Activated naive CD4-positive, alpha-beta T cell treated with Interleukin-2 at 50 U/mL for 16 hours (primary cell): ENCODE measurements at places on chromosomes 2 and 18.

GRCh38 chr2:112814278-112814677, 22.3 kb downstream of the IL1B start:
- DNase-seq = no peak

DNA sequence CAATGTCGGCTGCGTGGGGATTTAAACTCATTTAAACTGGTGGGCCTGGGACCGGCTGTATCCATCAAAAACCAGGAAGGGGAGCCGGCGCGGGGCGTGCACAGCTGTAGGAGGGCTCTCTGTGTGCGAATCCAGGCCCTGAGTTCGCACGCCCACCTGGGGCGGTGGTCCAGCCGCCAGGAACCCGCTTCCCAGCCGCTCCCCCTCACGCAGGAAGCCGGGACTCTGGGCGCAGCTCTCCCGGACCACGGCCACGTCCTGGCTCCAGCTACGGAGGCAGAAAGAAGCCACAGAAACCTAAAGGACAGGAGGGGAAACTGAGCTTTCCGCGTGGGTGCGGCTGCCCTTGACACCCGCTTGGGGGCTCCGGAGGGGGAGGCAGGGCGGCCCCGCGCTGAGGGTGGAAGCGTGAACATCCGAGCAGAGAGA, 80.6 kb downstream of the GFPT1 start:
- DNase-seq = no peak

- DNase-seq = no peak
These were observed 133.4 kb upstream of the RND3 start for GRCh38 chr2:150620855-150621254.

- DNase-seq = no peak
These were observed 884 bp upstream of the RAPH1 start for GRCh38 chr2:203535784-203536585.

- no peak for DNase-seq
These were observed 1294.0 kb downstream of the LRP1B start for GRCh38 chr2:140836826-140837225.

GRCh38 chr2:70514612-70515055, 39.0 kb downstream of the TGFA start:
- no peak for DNase-seq
